Inflammatory macrophage treated with lipopolysaccharide for 4 hours (primary cell): ENCODE measurements at places on chromosomes 6 and 20.

- DNase-seq, result no peak
Measured at GRCh38 chr6:162058281-162058875, 669.2 kb downstream of the PRKN start.

GRCh38 chr20:38610521-38610920 lies 8.9 kb downstream of the ARHGAP40 start:
- DNase-seq, result no peak

DNA sequence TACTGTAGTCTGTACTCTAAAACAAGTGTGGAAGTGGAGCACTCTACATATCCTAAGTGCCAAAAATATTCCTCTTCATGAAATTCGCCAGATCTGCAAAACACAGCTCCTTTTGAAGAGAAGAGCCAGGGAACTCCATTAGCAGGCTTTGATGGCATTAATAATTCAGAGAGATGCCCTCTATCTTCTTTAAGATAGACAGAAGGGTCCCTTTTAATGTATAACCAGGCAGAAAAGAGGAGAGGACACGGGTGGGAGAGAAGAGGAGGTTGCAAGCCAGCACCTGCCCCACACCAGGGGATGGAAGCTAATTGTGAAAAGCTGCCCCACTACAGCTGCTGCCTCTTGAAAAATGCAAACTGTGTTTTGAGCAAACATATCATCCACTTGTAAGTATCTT lies 3.7 kb upstream of the RFPL4B start:
- no peak for DNase-seq

DNA sequence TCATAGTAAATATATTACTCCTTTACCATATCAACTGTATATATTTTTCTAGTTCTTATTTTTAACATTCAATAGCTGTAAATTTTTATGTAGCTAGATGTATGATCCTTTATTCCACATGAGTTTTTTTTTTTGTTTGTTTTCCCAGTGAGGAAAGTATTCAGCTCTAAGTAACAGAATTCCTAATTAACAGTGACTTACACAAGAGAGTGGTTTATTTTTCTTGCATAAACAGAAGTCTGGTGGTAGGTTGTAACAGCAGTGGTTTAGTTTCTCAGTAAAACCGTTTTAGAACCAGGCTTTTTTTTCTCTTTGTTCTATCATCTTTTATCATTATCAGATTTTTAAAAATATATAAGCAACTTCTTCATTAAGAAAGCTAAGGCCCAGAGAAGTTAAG lies 116.9 kb upstream of the FLRT3 start:
- DNase-seq, result no peak

- DNase-seq, result no peak
Measured at GRCh38 chr6:136890986-136891385, 31.1 kb upstream of the SLC35D3 start.

DNA sequence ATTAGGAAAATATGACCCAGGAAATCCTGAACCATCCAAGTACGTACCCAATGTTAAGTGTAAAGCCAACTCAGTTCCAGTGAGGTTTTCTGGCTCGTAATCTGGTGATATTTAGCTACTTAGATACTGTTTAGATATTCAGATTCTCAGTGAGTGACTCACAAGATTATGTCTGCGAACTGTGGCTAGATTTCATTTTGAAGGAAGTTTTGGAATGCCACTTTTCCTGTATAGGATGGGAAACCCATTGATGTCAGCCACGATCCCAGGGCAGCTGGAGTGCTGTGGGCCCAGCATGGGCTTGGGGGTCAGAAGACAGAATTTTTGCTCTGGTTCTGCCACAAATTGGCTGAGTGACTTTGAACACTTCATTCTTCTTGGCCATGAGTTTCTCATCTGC lies 76.3 kb downstream of the TMEM170B start:
- no peak for DNase-seq

DNA sequence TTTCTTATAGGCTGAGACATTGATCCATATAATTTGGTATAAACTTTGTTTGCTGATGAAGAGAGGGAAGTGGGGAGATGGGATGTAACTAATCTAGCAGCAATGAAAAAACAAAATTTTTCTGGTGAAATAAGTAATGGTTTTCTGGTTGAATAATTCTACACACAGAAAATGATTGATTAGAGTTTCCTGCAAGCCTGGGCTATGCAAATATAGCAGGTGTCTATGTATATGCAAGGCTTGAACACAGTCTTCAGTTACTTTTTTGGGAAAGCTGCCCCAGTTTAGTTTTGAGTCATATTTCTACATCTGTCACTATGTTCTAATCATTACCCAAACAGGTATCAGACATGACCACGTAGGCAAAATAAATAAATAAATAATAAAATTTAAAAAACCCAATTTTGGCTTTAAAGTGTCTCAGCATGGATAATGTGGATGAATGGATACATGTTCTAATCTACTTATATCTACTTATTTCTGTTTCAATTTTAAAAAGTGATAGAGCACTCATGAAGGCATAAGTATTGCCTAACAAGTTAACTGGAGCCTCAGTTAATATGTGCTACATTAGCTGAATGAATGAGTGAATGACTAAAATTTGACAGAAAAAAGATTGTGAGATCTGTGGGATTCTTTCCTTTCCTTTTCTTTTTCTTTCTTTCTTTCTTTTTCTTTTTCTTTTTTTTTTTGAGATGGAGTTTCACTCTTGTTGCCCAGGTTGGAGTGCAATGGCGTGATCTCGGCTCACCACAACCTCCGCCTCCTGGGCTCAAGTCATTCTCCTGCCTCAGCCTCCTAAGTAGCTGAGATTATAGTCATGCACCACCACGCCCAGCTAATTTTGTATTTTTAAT lies 37.2 kb upstream of the TFB1M start:
- no peak for DNase-seq

DNA sequence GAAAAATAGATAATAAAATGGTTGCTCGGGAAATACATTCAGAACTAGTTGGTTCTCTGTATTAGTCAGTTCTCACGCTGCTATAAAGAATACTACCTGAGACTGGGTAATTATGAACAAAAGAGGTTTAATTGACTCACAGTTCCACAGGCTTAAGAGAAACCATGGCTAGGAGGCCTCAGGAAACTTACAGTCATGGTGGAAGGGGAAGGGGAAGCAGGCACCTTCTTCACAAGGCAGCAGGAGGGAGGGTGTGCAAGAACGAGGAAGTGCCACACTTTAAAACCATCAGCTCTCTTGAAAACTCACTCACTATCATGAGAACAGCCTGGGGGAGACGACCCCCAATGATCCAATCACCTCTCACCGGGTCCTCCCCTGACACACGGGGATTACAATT lies 24.2 kb upstream of the SNX9 start:
- no peak for DNase-seq
